ENCODE measurements at places on chromosomes 12 and 14.
A peak's percentile ranks its signal among the peaks of the same experiment; 100 is the strongest.

DNA sequence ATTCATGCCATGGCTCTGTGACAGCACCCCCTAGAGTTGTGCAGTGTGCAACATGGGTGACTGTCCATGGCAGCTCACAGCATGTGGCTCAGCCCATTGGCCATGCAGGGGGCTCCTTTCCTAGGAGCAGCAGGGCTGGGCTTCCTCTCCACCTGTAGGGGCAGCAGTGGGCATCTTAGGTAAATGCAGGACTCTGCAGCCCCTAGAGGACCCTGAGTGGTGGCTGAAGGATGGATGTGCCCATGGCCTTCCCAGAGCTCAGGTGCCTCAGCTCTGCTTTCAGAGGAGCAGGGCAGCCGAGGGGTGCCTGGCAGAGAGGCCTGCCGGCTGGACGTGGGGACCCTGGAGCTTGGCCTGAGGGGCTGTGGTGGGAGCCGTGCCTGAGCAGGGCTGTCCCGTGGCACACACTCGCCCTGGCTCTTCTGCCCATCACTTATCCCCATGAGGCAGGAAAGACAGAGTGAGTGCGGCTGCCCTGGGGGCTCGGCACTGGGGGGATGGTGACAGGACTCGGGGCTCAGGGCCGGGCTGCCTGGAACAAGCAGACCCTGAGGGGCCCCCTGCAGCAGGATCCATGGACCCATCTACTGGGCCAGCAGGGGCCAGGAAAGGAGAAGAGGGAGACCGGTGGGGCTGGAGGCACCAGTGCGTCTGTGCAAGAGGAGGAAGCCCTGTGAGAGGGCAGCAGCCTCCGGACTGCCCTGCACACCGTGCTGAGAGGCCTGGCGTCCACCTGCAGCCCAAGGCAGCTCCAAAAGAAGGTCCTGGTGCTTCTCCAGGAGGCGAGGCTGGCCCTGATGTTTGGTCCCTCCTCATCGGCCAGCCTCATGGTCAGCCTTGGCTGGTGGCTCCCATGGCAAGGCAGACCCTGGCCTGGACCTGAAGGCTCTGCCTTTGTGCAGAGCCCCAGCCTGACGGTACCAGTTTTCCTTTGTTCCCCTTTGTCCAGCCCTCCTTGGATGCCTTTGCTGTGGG lies 7.6 kb downstream of the ADSS1 start:
- no peak for DNase-seq

GRCh38 chr12:95700316-95700785 lies 90.2 kb downstream of the NTN4 start:
- DNase-seq, result peak; percentile 23

- no peak for DNase-seq
Measured at GRCh38 chr12:1837541-1838204, 17.3 kb downstream of the LRTM2 start.

DNA sequence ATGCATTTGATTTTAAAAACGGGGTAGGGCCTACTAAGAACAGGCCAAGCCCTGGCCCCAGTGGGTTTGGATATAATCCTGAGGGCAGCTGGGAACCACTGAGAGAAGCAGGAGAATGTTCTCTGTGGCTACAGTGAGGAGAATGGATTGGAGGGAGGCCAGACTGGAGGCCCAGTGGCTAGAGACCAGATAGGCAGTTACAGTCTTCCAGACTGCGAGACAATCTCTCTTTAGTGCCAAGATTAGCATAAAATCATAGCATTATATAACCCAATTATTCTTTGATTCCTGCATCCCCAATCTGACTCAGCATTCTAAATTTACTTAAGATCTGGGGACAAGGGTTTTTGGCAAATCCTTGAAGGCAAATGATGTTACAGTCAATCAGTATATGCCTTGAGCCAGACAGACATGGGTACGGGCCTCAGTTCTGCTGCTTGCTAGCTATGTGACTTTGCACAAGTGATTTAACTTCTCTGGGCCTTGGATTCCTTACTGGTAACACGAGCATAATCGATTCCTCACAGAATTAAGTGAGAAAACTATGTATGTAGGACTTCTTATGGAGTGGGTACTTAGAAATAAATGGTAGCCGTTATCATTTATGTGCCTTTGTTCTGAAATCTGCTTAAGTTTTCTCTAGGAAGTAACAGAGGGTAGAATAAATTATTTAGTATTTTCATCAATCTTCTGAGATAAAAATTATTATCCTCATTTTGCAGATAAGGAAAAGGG lies 18.3 kb downstream of the NINJ2 start:
- DNase-seq, result no peak

GRCh38 chr12:31874961-31875608 lies 84.1 kb upstream of the RESF1 start:
- peak; percentile 34 for DNase-seq

DNA sequence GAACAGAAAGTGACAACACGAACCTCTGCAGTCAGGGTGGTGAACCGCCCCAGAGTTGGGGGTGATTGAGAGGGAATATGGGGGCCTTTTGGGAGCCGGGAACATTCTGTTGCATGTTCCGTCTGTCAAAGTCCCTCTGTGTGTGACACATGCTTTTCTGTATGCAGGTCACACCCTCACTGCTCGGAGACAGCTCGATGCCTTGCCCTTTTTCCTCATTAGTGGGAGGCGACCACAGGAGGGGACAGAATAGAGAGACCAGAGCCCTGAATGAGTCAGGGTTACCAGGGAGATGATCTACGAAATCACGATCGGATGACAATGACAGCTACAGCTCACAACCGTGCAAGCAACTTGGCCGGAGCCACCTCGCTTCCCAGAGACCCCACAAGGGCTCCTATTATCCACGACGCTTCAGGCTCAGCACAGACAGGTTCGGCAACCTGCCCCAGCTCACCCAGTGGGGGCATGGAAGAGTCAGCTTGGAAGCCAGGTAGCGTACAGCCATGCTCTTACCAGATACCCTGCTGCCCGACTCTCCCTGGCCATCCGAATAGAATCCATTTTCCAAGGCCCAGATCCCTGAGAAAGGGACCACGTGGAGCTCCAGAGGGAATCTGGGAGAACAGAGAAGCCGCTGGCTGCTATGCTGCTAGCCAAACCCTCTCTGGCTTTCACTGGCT lies 38.8 kb downstream of the TESC start:
- DNase-seq, result no peak

DNA sequence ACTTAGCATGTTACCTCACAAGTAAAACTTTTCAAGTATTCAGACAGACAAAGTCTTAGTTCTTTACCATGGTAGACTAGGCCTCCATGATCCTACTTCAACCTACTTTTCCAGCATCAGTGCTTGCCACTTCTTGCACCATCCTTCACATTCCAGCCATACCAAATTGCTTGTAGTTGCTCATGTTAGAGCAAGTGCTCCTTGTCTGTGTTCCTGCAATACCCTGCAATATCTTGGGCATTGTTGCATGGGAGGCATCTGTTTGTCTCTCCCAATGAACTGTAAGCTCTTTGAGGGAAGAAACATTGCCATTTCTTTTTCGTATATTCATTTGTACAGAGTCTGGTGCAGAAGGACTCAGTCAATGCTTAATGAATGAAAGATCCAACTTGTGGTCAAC lies 78.0 kb downstream of the SRGAP1 start:
- no peak for DNase-seq

GRCh38 chr14:26867171-26867757 lies 269.4 kb upstream of the NOVA1 start:
- DNase-seq, result no peak

DNA sequence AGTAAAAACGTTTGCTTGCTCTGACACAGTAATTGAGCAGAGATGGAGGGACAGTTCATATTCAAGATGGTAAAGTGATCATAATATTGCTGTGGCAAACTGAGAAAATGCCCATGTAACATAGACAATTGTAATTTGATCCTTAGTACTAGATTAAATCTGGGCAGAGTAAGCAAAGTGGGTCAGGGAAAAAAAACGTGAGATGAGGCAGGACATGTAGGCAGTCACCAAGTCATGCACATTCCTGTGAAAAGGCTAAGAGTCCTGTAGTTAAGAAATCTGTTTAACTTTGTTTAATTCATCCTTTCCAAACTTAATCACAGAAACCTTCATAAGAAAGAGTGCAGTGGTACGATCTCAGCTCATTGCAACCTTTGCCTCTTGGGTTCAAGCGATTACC lies 16.1 kb downstream of the BTBD7 start:
- no peak for DNase-seq

DNA sequence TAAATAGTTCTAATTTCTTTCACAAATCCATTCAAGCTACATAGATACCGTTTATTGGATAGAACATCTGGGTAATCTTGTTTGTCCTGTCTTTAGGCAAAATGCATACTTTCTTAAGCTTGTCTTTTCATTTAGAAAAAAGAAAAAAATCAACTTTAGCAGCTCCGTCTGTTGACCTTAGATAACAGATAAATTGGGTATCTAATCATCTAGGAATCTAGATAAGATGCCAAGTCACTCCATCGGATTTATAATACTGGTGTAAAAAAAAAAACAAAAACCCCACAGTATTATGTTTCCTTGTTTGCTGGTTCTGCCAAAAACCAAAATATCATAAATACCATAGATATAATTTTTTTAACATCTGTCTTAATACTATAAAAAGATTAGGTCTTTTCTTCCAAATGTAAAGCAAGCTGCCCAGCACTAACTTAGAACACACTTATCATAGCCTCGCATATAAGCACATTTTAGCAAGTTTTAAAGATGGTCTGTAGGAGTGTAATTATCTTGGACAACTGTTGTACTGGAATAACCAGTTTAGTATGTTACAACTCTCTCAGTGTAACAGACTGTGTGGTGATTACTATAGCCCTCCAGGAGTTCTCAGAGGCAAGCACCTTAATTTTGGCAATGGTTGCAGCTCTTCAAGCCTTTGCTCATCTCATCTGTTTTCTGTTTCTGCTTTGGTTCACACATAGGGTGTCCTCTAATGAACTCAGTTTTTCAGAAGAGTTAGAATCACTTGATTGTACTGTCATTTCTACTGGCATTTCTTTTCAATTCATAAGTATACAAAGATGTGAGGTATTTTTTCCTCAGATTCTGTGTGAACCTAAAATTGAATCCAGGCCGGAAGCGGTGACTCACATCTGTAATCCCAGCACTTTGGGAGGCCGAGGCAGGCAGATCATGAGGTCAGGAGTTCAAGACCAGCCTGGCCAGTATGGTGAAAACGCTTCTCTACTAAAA lies 83.1 kb downstream of the ANO6 start:
- no peak for DNase-seq

DNA sequence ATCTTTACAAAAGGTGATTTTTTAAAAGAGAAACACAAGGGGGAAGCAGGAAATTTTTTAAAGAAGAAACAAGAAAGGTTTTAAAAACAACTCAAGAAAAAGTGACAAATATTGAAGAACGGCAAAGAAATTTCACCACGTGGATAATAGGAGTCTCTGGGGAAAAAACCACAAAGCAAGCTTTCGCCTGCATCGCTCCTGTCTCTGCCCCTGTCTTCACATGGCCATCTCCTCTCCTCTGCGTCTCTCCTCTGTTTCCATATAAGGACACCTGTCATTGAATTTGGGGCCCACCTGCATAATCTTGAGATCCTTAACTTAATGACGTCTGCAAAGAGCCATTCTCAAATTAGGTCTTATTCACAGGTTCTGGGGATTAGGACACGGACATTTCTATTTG lies 175.8 kb downstream of the ETV6 start:
- no peak for DNase-seq

- DNase-seq, result no peak
Measured at GRCh38 chr12:26648066-26648465, 184.9 kb downstream of the ITPR2 start.

GRCh38 chr12:79827484-79827883 lies 107.4 kb downstream of the PPP1R12A start:
- DNase-seq, result no peak
